ENCODE measurements at places on chromosomes 4 and X.

- no peak for DNase-seq
Measured at GRCh38 chr4:158722291-158722916, 792 bp downstream of the PPID start.

DNA sequence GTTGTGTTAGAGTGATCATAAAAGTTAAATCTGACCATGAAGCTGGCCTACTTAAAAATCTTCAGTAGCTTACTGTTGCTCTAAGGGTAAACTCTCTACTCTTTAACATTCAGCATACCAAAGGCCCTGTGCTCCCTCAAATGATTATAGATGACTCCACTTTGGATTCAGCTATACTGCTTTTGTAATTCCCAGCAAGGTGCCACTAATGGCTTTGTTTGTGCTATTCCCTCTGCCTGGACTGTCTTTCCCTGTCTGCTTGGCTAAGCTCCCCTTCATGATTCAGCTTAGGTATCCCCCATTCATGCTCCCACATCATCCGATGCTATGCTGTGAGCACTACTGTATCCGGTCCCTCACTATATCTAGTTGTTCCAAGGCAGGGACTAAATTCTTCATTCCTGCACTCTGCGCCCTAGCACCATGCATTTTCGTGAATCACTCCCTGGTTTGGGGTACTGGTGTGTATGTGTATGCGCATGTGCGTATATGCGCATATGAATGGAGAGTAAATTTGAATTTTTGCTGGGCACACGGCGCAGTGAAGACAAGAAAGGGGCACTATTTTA is 453 bp upstream of the PBDC1 start:
- no peak for DNase-seq

- DNase-seq: no peak
Measured at GRCh38 chr4:108078024-108078733, 88.5 kb downstream of the HADH start.

- DNase-seq: no peak
Measured at GRCh38 chr4:13706120-13706519, 78.6 kb upstream of the BOD1L1 start.

DNA sequence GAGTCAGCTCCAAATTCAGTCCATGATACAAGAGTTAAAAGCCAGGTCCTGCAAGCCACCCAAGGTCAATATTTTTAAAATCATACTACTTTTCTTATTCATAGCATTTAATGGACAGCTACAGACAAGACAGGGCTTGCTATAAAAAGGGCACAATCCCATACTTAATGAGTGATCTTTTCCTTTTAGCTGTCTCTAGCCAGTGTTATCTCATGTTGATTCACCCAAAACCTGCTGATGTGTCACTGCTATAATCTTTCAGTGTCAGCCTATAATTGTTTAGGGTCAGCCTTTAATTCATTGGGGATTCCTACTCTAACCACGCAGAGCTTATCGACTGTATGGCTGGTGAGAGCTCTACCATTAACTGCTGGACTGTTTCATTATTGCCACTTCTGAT is 51.2 kb upstream of the HCCS start:
- DNase-seq: no peak

- DNase-seq: no peak
Measured at GRCh38 chr4:141576585-141577110, 59.7 kb upstream of the IL15 start.

- peak; percentile 60 for DNase-seq
Measured at GRCh38 chr4:7335344-7336066, 99.2 kb downstream of the PSAPL1 start.

- DNase-seq: no peak
Measured at GRCh38 chr4:177957596-177958360, 515.5 kb upstream of the AGA start.

DNA sequence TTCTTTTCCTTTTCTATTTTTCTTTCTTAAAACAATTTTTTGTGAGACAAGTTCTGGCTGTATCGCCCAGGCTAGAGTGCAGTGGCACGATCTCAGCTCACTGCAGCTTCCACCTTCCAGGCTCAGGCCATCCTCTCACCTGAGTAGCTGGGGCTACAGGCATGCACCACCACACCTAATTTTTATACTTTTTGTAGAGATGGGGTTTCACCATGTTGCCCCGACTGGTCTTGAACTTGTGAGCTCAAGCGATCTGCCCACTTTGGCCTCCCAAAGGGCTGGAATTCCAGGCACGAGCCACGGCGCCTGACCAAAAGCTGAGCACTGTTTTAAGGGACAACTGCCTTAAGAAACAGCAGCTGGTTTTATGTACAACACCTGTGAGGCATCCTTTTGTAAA is 9.3 kb upstream of the NAT8L start:
- DNase-seq: no peak

DNA sequence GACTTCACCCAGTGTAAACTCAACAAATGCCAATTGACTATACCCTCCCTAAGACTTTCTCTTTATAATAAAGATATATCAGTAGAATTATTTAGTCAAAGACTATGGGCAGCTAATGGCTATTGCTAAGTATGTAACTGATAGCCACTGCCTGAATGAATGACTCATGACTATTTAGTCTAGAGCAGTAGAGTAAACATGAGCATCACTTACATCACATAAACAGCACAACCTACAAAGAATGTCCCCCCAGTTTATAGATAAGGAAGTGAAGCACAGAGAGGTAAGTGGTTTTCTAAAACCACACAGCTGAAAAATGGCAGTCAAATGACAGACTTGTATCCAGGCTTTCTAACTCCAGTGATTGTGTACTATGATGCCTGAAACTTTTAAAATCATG is 507.0 kb downstream of the PPARGC1A start:
- no peak for DNase-seq

DNA sequence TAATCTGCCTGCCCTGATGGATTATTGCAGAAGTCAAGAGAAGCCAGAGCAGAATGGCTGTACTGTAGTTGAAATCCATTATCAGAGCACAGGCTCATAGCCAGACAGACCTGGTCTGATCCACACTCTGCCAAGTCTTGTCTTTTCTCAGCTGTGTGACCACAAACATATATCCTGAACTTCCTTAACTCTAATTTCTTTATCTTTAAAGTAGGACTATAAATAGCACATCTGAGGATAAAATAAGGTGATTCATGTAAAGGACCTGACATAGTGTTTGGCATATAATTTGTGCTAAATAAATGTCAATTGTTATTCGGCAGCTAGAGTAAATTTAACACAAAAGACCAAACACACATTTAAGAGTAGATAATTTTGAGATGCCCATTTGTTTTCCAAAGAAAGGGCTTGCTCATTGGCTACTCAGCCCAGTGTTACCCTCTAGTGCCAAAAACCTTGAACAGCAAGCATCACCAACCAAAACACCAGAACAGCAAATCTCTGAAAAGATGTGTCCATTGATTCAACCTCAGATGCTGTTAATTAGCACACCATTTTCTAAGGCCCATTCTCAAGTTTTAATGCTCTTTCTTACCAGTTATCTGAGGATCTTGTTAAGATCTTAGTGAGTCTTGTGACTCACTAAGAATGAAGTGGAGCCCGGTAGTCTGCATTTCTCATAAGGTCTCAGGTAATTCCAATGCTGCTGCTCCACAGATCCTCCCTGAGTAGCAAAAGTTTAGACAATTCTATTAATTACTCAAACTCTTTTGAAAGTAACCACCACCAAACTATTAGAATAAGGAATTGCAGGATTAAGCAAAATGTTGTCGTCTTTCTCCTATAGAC is 108.8 kb downstream of the HHIP start:
- DNase-seq: no peak

- no peak for DNase-seq
Measured at GRCh38 chr4:77437079-77437478, 168.5 kb upstream of the CXCL13 start.

- no peak for DNase-seq
Measured at GRCh38 chr4:126827669-126828068, 805.1 kb upstream of the INTU start.

DNA sequence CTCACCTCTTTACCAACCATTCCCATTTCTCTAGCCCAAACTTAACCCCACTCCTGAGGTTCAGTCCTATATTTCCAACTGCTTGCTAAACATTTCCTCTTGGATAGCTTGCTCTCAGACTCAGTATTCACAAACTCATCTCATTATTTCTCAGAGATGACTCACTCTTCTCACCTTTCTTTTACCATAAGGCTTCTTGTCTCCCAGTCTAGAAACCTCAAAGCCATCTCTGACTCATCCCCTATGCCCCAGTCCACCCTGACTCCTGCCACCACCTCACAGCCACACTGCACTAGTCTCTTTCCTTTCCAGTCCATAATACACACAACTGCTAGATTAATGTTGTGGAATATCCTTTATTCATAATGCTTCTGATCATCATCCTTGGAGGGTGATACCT is 4.8 kb downstream of the FRMPD3 start:
- no peak for DNase-seq

DNA sequence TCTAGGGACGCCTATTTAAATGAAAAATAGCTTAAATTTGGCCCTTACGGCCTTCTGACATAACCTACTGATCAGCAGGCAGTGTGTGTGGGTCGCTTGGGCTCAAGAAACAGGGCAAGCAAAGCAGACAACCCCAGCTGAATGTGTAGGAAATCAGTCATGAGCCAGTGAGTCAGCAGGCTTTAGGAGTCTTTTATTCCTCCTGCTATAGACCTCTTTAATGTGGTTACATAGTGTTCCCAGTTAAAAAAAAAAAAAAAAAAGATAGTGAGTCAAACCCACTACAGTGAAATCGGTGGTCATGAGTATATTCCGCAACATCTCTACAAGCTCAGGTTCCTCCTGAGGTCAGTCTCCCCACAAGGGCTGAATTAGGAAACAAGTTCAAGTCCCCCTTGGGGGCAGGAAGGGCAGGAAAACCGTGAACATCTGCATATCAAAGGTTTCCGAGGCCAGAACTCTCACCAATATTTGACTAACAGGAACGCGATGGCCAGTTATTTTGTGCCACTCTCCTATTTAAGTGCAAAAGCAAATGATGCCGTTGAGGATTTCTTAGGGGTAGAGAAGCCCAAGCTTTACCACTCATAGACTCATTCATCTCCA is 32.7 kb downstream of the ACSL1 start:
- no peak for DNase-seq

DNA sequence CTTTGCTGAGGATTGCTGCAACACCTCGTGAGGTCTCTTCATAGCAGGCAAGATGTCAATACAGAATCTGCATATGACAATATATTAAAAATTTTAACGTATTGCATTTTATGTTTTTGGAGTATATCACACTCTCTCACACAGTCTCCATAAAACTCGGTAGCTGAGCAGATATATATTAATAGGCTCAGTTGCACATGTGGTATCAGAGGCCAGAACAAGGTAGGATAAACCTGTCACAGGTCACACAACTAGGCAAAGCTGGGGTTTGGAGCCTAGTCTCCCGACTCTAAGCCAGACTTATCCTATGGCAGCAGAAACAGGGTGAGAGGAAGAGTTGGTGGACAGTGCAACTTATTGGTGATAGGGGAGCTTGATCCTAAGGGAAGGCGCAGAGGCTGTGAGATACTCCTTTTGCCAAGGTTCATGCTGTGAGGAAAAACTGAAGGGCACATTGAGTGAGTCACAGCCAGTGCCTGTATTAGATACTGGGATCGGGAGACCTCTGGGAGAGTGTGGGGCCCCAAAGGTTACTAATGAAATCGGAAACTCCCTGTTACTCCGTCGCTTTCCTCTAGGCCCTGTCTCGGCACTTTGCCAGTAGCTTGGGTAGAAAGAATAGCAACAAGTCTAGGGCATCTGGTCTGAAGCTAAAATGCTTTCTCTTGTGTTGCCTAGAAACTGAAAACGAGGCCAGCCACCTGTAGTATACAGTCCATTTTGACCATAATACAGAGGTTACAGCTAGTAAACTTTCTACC is 195.7 kb downstream of the ARHGAP10 start:
- no peak for DNase-seq

DNA sequence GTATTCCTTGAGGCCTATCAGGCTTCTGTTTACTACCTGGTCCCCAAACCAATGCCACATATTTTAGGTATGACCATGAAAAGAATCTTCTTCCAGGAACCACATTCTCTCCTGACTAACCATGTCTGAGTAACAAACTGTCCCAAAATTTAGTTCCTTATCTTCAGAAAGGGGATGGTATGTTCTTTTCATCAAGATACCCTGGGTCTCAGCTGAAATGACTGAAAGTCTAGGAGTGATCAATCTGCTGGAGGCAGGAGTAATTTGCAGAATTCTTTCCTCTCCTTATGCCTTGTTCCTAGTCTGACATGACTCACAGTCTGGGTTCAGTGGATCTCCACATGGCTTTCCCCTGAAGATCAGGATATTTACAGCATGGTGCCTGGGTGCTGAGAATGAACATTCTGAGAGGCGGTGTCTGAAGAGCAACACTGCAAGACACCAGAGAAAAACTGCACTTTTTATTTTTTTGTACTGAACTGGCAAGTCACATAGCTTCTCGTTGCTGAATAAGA is 665.5 kb downstream of the TLL1 start:
- DNase-seq: no peak

GRCh38 chr4:148514581-148514980 is 72.4 kb upstream of the NR3C2 start:
- no peak for DNase-seq

DNA sequence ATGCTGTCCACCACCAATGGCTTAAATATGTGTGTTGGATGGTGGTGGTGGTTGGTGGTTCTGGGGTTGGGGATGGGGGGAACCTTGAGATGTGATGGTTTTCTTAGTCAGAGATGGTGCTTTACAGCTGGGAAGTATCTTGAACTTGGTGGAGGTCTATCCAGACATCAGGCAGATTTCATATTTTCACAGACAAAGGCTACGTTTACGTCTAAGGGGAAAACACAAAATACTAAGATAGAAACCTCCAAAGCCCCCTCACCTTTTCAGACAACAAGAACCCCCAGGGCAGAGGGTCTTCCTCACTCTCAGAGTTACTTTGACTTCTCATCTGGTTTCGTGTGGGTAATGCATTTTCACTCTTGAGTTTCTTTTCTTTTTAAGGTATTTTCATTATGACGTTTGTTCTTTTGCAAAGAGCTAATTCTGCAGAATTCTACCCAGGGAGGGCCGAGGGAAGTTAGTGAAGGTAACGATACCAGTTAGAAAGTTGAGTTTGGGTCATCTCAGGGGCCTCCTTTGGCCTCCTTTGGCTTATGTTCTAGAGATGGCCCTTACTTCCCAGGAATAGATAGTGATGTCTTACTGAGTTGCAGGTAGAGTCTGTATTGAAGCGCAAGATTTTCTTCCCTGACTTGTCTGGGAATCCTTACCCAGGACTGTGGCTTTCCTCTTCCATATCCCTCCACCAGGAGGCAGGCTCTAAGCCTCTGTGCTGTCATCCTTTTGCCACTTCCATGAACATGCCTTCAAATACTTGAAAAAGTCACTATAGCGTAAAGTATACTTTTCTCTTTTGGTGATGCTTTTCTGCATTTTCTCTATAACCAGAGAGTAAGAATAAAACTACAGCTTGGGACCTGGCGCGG is 31.9 kb downstream of the RHOH start:
- DNase-seq: no peak

- DNase-seq: no peak
Measured at GRCh38 chrX:72330131-72330530, 24.4 kb upstream of the CITED1 start.

DNA sequence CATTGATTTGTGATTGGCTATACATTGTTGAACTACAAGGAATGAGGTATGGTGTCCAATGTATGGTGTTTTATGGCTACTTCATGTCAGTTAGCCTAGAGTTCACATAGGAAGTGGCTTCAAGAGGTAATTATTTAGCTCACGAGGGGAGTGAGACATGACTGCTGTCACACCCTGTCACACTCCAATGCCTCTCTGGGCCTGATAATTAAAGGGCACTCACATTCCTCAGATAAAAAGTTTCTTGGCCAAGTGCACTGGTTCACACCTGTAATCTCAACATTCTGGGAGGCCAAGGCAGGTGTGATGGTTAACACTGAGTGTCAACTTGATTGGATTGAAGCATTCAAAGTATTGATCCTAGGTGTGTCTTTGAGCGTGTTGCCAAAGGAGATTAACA is 65.0 kb upstream of the DDX60 start:
- no peak for DNase-seq

- no peak for DNase-seq
Measured at GRCh38 chrX:7409866-7410265, 261.9 kb upstream of the PUDP start.

Measured in left hindlimb (tissue), 1 donor.